ENCODE measurements at places on chromosomes 12 and 14.
A peak's percentile ranks its signal among the peaks of the same experiment; 100 is the strongest.

DNA sequence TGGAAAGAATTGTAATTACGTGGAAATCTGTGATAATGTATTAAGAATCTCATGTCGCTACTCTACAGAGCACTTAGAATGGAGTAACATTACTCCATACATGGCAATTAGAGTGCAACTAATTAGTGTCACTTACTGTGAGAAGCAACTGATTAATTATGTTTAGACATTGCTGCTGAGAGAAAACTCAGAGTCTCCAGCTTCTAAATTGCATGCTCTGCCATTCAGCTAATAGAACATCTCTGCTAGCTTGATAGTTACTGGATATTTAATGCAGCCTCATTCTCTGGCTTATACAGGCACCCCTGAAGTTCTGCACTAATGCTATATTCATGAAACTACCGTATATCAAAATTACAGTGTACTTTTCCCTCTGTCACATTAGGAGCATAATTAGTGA, 338.4 kb downstream of the ADAMTS20 start:
- H3K27me3 ChIP-seq, result no peaks in the 10 kb centered on the region
- no peak overlapping the region for H3K27ac ChIP-seq
- DNase-seq, result no peak
- H3K4me3 ChIP-seq, result no peak overlapping the region

DNA sequence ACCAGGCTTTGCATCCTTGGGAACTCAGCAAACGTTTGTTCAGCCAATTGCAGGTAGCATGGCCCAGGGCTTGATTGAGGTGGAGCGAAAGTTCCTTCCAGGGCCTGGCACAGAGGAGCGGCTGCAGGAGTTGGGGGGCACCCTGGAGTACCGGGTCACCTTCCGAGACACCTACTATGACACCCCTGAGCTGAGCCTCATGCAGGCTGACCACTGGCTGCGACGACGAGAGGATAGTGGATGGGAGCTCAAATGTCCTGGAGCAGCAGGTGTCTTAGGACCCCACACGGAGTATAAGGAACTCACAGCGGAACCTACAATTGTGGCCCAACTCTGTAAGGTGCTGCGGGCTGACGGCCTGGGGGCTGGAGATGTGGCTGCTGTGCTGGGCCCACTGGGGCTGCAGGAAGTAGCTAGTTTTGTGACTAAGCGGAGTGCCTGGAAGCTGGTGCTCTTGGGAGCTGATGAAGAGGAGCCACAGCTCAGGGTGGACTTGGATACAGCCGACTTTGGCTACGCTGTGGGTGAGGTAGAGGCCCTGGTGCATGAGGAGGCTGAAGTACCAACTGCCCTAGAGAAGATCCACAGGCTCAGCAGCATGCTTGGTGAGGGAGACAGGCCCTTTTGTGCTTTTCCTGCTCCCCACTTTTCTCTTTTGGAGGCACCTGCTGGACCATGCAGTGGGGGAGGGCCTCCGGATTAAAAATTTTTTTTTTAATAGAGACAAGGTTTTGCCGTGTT, 799 bp downstream of the THTPA start:
- H3K27ac ChIP-seq, result peak overlapping the region; percentile 97
- DNase-seq, result no peak
- H3K27me3 ChIP-seq, result no peaks in the 10 kb centered on the region
- peaks cover 20% of the 10 kb centered on the region for H3K36me3 ChIP-seq
- peaks cover 38% of the 10 kb centered on the region for H3K4me1 ChIP-seq

DNA sequence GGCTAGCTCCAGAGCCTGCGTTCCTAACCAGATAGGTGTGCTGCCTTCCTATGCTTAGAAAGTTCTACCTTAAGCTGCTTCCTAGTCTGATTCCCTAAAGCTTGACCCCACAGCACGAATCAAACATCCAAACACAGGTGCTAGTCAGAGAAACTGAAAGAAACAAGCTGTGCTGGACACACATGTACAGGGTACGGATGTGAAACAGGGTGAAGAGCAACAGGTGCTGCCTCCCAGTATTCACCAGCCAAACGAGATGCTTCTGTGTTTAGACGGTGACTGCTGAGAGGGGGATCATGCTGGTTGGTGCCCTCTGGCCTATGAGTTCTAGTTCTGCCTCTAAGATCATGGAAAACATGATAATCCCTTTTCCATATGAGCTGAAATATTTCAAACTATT, 105.3 kb downstream of the GRIP1 start:
- H3K27me3 ChIP-seq, result no peaks in the 10 kb centered on the region
- H3K4me3 ChIP-seq, result no peak overlapping the region
- H3K36me3 ChIP-seq, result no peaks in the 10 kb centered on the region
- DNase-seq, result no peak

DNA sequence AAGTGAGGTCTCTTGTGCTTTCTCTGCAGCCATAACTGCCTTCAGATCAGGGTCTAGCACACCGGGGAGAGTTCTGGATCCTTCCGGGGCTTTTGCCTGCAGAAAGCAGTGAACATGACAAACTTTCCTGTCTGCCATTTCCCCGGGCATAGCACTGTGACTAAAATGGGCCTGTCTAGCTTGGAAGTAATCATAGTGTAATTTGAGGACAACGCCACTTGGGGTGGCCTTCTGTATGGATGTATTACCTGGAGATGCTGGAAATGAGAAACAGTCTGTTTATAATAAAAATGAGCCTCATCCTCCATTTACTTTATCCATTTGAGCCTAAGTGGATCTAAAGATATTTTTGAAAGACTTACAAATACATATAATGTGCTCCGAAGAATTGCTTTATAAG, 453.7 kb downstream of the VRK1 start:
- no peak overlapping the region for H3K27ac ChIP-seq
- H3K27me3 ChIP-seq, result peaks cover 20% of the 10 kb centered on the region
- H3K4me1 ChIP-seq, result no peaks in the 10 kb centered on the region
- no peaks in the 10 kb centered on the region for H3K36me3 ChIP-seq

DNA sequence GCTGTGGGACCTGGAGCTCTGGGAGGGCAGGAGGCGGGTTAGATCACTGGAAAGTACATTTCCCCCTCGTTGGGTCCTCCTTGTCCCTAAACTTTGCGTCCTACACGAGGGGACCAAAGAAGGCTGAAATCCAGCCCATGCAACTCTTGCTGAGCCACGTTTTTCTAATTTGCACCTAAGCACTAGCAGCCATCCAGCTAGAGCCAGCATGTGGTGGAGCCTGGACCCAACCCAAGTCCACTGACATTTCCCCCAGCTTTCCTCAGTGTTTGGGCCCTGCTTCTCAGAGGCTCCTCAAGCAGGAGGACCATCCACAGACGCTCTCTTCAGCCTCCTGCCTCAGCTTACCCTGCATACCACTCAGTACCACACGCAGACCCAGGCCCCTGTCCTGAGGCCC, 49.7 kb downstream of the TSPAN11 start:
- no peaks in the 10 kb centered on the region for H3K36me3 ChIP-seq
- no peaks in the 10 kb centered on the region for H3K27me3 ChIP-seq
- DNase-seq, result no peak

GRCh38 chr14:69612014-69612782, 802 bp downstream of the SUSD6 start:
- peak overlapping the region; percentile 99 for H3K27ac ChIP-seq
- DNase-seq, result peak; percentile 38
- H3K27me3 ChIP-seq, result no peaks in the 10 kb centered on the region

- no peak overlapping the region for H3K27ac ChIP-seq
- H3K4me1 ChIP-seq, result no peaks in the 10 kb centered on the region
- H3K36me3 ChIP-seq, result no peaks in the 10 kb centered on the region
- no peak overlapping the region for H3K4me3 ChIP-seq
- no peak for DNase-seq
Measured at GRCh38 chr12:129185855-129186254, 332.6 kb downstream of the GLT1D1 start.

- H3K27ac ChIP-seq, result no peak overlapping the region
- no peak for DNase-seq
- no peaks in the 10 kb centered on the region for H3K27me3 ChIP-seq
- no peaks in the 10 kb centered on the region for H3K4me1 ChIP-seq
- H3K4me3 ChIP-seq, result no peak overlapping the region
- H3K36me3 ChIP-seq, result no peaks in the 10 kb centered on the region
Measured at GRCh38 chr14:100975671-100976070, 72.1 kb upstream of the RTL1 start.

DNA sequence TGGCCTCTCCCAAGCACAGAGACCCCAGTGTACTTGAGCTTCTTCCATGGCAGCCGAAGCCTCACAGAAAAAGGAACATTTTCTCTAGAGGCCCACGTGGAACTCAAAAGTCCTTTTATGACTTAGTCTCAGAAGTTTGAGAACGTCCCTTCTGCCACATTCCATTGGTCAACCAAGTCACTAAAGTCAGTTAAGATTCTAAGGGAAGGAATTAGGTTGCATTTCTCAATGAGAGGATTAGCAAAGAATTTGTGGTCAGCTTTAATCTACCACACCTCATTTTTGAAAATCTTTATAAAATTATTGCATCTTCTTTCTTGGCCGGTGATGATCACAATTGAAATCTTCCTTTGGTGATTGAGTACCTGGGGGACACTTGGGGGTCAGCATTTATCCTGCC, 279.9 kb upstream of the TBX3 start:
- DNase-seq, result no peak
- H3K36me3 ChIP-seq, result no peaks in the 10 kb centered on the region
- no peak overlapping the region for H3K4me3 ChIP-seq
- H3K27ac ChIP-seq, result no peak overlapping the region
- no peaks in the 10 kb centered on the region for H3K4me1 ChIP-seq

DNA sequence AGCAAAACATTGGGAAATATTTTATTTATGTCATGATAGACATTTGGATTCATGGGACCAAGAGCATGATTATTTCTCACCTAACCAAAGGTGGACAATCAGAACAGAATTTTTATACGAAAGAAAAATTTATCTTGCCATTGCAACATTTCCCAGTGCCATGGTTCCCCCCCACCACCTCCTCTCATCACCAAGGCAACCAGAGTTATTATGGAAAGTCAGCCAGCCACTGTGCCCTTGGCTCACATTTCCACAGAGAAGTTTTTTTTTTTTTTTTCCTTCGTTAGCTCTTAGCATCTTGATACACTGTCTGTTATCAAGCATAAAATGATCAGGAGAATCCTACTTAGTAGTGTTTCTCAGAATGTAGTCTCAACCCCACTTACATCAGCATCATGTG, 176.4 kb upstream of the TMTC1 start:
- H3K27me3 ChIP-seq, result no peaks in the 10 kb centered on the region
- H3K27ac ChIP-seq, result no peak overlapping the region
- H3K4me3 ChIP-seq, result no peak overlapping the region
- no peaks in the 10 kb centered on the region for H3K4me1 ChIP-seq

DNA sequence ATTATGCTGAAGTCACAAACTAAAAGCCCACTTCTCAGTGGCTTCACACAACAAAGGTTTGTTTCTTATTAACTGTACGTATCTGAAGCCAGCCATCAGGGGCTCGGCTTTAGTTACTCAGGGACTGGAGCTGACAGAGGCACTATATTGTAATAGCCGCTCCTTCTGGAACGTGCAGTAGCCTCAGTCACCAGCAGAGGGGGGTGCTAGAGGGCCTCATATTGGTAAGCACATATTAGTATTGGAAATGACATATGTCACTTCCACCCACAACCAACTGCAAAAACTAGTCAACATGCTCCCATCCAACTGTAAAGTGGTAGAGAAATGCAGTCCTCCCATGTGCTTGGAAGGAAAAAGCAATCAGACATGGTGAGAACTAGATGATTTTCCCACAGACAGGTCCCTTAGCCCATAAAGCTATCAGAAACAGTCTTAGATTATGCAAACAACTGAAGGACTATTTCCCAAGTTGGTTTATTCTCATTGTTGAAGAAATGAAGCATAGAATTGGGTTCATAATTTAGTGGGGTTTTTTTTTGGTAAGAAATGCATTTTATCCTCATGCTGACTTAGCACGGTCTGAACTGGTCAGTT, 183.6 kb upstream of the G2E3 start:
- no peak overlapping the region for H3K27ac ChIP-seq
- H3K4me1 ChIP-seq, result no peaks in the 10 kb centered on the region
- no peak overlapping the region for H3K4me3 ChIP-seq
- H3K36me3 ChIP-seq, result no peaks in the 10 kb centered on the region
- peaks cover 15% of the 10 kb centered on the region for H3K27me3 ChIP-seq

DNA sequence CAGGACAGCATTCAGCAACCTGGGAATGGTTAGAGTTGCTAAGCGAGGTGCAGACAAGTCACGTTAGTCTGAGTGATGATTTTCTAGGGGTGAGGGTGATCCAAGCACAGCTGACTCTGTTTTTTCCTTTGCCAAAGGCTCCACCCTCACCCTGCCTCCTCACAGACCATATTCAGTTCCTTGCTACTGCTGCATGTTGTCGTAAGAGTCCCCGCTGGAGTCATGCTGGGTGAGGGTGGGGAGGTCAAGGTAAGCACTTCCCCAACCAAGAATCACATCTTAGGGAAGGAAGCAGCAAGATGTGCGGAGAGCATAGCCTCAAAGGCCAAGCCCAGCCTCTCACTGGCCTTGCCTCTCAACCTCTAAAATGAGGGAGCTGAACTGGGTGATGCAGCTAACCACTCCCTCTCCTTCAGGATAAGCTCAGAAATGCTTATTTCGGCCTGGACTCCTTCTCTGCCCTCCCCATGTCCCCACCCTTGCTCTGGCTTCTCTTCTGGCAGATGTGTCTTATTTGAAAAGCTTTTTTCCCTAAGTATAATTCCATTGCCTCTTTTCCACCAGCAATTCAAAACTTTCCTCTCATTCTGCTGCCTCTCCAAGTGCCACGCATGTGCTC, 66.9 kb upstream of the ACTN1 start:
- no peak for DNase-seq
- no peak overlapping the region for H3K4me3 ChIP-seq
- H3K27ac ChIP-seq, result peak overlapping the region; percentile 83
- no peaks in the 10 kb centered on the region for H3K27me3 ChIP-seq
- H3K36me3 ChIP-seq, result no peaks in the 10 kb centered on the region

- no peaks in the 10 kb centered on the region for H3K27me3 ChIP-seq
- peak overlapping the region; percentile 11 for H3K27ac ChIP-seq
- H3K4me3 ChIP-seq, result no peak overlapping the region
- DNase-seq, result no peak
- H3K4me1 ChIP-seq, result peaks cover 8% of the 10 kb centered on the region
Measured at GRCh38 chr14:89750281-89750755, 204.2 kb downstream of the EFCAB11 start.

- H3K4me1 ChIP-seq, result no peaks in the 10 kb centered on the region
- no peaks in the 10 kb centered on the region for H3K36me3 ChIP-seq
- H3K4me3 ChIP-seq, result no peak overlapping the region
- peaks cover 15% of the 10 kb centered on the region for H3K27me3 ChIP-seq
Measured at GRCh38 chr14:88929656-88930436, 105.4 kb downstream of the TTC8 start.

GRCh38 chr12:48716168-48716492, 377 bp downstream of the CCNT1 start:
- H3K36me3 ChIP-seq, result peaks cover 33% of the 10 kb centered on the region
- H3K4me3 ChIP-seq, result peak overlapping the region; percentile 80
- peaks cover 47% of the 10 kb centered on the region for H3K4me1 ChIP-seq
- H3K27ac ChIP-seq, result peak overlapping the region; percentile 91
- DNase-seq, result no peak

All from left ventricle myocardium inferior (tissue), 1 donor.